ENCODE measurements at places on chromosomes 16 and 17. TPM values are rescaled to one million over a fixed set of nuclear protein-coding genes. Genes with fewer than 3 reads are reported as not detected.
A peak's percentile ranks its signal among the peaks of the same experiment; 100 is the strongest.

- no peak overlapping the region for H3K4me3 ChIP-seq
- no peaks in the 10 kb centered on the region for H3K27me3 ChIP-seq
- no peak overlapping the region for H3K27ac ChIP-seq
- no peaks in the 10 kb centered on the region for H3K36me3 ChIP-seq
These were observed 32.0 kb downstream of the PMFBP1 start for GRCh38 chr16:72139908-72140307.

SEC14L1 gene
- 28.7 TPM for polyA plus RNA-seq

DNA sequence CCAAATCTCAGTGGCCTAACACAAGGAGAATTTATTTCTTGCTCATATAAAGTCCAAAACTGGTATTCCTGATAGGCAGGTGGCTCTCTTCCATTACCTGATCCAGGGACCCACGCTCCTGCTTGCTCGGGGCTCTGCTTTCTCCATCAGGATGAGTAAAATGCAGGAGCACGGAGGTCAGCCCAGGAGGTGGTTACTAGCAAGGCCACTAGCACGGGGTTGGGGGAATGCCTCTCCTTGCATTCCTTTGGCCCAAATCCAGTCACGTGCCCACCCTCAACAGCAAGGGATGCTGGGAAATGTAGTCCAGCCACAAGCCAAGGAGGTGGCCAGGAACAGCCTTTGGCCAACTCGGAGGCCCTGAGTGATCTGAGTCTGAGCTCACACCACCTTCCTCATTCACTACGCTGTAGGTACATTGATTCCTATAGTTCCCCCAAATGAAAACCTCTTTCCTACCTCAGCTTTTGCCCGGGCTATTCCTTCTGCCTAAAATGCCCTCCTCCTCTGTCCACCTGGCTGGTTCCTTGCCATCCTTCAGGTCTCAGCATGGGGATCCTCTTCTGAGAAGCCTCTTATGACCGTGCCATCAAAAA lies 38.3 kb upstream of the HAPSTR1 start:
- H3K4me3 ChIP-seq, result no peak overlapping the region
- peaks cover 3% of the 10 kb centered on the region for H3K4me1 ChIP-seq
- DNase-seq, result peak; percentile 24

GRCh38 chr17:74805591-74805991 lies 29.4 kb upstream of the NAT9 start:
- H3K4me3 ChIP-seq, result no peak overlapping the region
- peaks cover 5% of the 10 kb centered on the region for H3K36me3 ChIP-seq
- no peak for DNase-seq

KLHDC4 gene
- polyA plus RNA-seq, result 34.0 TPM

SAMD14 gene
- 5.7 TPM for polyA plus RNA-seq

TEKT1 gene
- 0.25 TPM for polyA plus RNA-seq

ZNF624 gene
- 5.3 TPM for polyA plus RNA-seq

DNA sequence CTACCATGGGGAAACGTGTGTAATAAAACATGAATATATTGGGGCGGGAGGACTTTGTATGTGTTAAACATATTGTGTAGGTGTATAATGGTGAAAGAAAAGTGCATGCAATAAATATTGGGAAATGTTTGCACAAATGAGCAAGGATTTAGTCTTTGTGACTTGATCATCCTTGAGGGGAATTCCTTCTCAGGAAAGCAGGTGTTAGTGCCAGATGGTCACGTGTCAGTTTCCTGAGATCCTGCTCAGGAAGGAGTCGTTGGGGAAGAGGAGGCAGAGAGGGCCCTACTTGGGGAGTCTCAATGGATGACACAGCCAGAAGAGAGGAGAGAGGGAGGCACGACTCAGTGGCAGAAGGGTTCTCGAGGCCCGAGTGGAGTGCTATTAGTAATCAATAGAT lies 53.2 kb downstream of the MSI2 start:
- H3K4me3 ChIP-seq, result no peak overlapping the region
- peak; percentile 42 for DNase-seq
- peaks cover 26% of the 10 kb centered on the region for H3K4me1 ChIP-seq
- peak overlapping the region; percentile 28 for H3K27ac ChIP-seq

GNAO1 gene
- polyA plus RNA-seq, result 15.9 TPM

GRCh38 chr17:77613627-77614026 lies 344.9 kb upstream of the TNRC6C start:
- no peaks in the 10 kb centered on the region for H3K36me3 ChIP-seq
- H3K4me3 ChIP-seq, result no peak overlapping the region
- DNase-seq, result no peak

GRCh38 chr17:57995076-57995956 lies 7.3 kb upstream of the VEZF1 start:
- peaks cover 6% of the 10 kb centered on the region for H3K4me1 ChIP-seq
- no peak overlapping the region for H3K27ac ChIP-seq
- H3K4me3 ChIP-seq, result no peak overlapping the region
- peak; percentile 72 for DNase-seq

DNA sequence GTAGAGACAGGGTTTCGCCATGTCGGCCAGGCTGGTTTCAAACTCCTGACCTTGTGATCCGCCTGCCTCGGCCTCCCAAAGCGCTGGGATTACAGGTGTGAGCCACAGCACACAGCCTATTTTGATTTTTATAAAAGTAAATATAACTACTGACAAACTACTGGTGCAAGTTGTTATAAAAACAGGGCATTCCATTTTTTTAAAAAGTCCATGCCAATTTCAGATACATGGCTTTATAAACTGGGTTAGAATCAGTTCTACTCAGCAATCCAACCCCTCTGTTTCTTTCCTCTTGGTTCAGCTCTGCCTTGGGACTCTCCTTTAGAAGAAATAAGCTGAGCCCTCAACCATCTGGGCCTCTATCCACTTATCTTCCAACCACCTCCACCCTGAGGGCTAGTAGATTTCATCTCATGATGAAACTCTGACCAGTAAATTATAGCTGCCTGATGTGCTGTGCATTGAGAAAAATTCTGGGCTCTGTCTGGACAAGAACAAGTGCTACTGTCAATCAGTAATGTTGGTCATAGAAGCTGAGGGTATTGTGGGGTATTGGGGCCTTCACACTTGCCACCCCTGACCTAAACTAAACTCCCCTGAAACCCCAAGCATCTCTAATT lies 10.2 kb downstream of the RANBP10 start:
- no peak overlapping the region for H3K4me3 ChIP-seq
- H3K27me3 ChIP-seq, result no peaks in the 10 kb centered on the region
- H3K36me3 ChIP-seq, result peaks cover 18% of the 10 kb centered on the region
- H3K27ac ChIP-seq, result no peak overlapping the region

- no peaks in the 10 kb centered on the region for H3K27me3 ChIP-seq
- H3K27ac ChIP-seq, result no peak overlapping the region
- DNase-seq, result no peak
- H3K4me3 ChIP-seq, result no peak overlapping the region
These were observed 9.1 kb upstream of the METTL9 start for GRCh38 chr16:21590287-21590686.

GRCh38 chr16:75087375-75087979 lies 29.1 kb downstream of the LDHD start:
- no peak overlapping the region for H3K4me3 ChIP-seq
- peak overlapping the region; percentile 5 for H3K27ac ChIP-seq
- H3K27me3 ChIP-seq, result no peaks in the 10 kb centered on the region
- H3K4me1 ChIP-seq, result peaks cover 3% of the 10 kb centered on the region
- no peaks in the 10 kb centered on the region for H3K36me3 ChIP-seq

C16orf92 gene
- polyA plus RNA-seq, result not detected

DNA sequence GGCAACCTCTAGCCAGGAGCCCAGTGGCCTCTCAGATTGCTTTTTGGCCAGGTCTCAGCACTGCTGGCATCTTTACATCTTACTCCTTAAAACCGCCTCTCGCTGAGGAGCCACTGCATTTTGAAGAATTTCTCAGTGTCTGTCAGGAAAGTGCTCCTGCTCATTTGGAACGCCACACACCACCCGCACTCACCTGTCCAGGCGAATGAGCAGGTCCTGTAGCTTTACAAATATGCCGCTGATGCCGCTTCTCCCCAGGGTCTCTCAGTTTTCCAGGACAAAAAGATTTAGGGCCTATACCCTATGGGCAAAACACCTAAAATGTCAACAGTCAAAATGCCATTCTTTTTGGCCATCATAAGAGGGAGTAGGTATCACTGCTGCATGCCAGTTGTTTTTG lies 22.1 kb downstream of the CYB561 start:
- no peak overlapping the region for H3K4me3 ChIP-seq
- DNase-seq, result no peak
- no peaks in the 10 kb centered on the region for H3K27me3 ChIP-seq
- H3K4me1 ChIP-seq, result peaks cover 4% of the 10 kb centered on the region

DNA sequence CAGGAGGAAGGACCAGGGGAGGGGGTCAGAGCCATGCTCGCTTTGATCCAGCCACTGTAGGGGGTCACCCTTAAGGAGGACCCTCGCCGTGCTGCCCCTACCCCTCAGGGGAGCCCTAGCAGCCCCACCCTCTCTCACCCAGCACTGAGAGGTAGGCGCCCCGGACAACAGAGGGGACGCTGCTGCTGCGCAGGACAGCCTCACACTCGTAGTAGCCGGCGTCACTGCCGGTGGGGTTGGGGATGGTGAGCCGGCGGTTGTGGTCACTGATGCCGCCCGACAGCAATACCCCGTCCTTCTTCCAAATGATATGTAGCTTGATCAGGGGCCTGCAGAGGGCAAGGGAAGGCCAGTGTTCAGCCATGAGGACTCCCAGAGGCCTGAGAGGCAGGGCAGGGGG lies 126.0 kb upstream of the CDC42EP4 start:
- no peak for DNase-seq
- no peaks in the 10 kb centered on the region for H3K4me1 ChIP-seq
- H3K4me3 ChIP-seq, result no peak overlapping the region
- no peaks in the 10 kb centered on the region for H3K27me3 ChIP-seq
- no peak overlapping the region for H3K27ac ChIP-seq

ARL4D gene
- polyA plus RNA-seq, result 5.4 TPM

- no peak overlapping the region for H3K27ac ChIP-seq
These were observed 16.6 kb downstream of the MYO18A start for GRCh38 chr17:29163563-29163962.

- no peak overlapping the region for H3K4me3 ChIP-seq
- H3K27me3 ChIP-seq, result no peaks in the 10 kb centered on the region
- no peak for DNase-seq
- H3K36me3 ChIP-seq, result peaks cover 18% of the 10 kb centered on the region
These were observed 51.5 kb upstream of the FASN start for GRCh38 chr17:82149401-82150099.

DNA sequence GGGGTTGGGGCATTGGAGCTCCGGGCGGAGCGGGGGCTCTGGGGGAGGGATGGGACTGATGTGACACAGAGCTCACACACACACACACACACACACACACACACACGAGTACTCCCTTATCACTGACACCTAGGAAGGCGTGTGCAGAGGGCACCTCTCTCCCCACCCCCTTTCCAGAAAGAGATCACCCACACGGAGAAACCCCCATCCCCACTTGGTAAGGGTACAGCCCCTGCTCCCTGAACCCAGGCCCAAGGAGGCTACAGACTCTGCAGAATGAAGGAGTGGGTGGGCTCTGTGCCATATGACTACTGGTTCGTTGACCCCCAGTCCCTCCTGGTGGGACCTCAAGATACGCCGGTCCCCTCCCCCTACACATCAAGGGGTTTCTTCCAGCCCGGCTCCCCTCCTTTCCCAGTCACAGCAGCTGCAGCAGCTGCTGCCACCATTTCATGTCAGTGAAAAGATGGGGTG lies 8.7 kb upstream of the ARHGAP23 start:
- DNase-seq, result no peak
- no peak overlapping the region for H3K27ac ChIP-seq
- H3K4me1 ChIP-seq, result peaks cover 29% of the 10 kb centered on the region

G6PC1 gene
- 1.5 TPM for polyA plus RNA-seq

GRCh38 chr16:56657555-56658326 lies at the start of gene MT1F:
Gene MT1F, plus strand, starts transcription at chr16:56657959. Its CDS starts 100 bp downstream, at chr16:56658059.
- H3K27me3 ChIP-seq, result peaks cover 33% of the 10 kb centered on the region
- H3K4me1 ChIP-seq, result peaks cover 10% of the 10 kb centered on the region
- DNase-seq, result peak; percentile 94

MAP3K3 gene
- 16.5 TPM for polyA plus RNA-seq

- no peaks in the 10 kb centered on the region for H3K36me3 ChIP-seq
- H3K4me3 ChIP-seq, result peak overlapping the region; percentile 24
- no peak for DNase-seq
- H3K27ac ChIP-seq, result no peak overlapping the region
These were observed 721 bp upstream of the WFIKKN2 start for GRCh38 chr17:50834429-50835300.

DNA sequence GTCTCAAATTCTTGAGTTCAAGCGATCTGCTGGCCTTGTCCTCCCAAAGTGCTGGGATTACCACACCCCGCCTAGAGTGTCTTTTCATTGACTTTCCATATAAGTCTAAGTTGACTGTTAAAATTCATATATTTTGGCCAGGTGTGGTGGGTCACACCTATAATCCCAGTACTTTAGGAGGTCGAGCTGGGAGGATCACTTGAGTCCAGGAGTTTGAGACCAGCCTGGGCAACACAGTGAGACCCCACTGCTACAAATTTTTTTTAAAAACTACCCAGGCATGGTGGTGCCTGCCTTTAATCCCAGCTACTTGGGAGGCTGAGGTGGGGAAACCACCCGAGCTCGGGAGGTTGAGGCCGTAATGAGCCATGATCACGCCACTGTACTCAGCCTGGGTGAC lies 21.9 kb upstream of the MRC2 start:
- no peak overlapping the region for H3K27ac ChIP-seq
- H3K36me3 ChIP-seq, result peaks cover 67% of the 10 kb centered on the region
- no peak for DNase-seq
- H3K4me1 ChIP-seq, result no peaks in the 10 kb centered on the region

GP1BA gene
- 1.5 TPM for polyA plus RNA-seq
